ENCODE measurements at places on chromosomes 2 and 18.
A peak's percentile ranks its signal among the peaks of the same experiment; 100 is the strongest.

DNA sequence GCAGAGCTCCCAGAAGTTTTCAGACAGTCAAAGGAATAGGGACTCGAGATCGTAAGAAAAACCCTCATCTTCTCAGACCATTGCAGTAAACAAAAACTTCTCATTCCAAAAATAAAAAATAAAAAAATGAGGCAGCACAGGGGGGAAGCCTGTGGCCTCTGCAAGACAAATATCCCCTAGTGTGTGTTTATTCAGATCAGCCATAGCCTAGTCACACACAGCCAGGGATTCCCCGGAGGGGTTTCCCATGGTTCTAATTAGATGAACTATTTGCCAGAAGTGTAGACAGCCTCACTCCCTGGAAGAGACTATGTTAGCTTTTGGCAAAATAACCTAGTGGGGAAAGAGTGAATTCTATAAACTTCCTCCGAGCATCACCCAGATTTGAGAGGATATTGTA, 122.9 kb upstream of the KLF7 start:
- no peak for DNase-seq

- no peak for DNase-seq
Measured at GRCh38 chr2:4832642-4833041, 859.5 kb upstream of the SOX11 start.

DNA sequence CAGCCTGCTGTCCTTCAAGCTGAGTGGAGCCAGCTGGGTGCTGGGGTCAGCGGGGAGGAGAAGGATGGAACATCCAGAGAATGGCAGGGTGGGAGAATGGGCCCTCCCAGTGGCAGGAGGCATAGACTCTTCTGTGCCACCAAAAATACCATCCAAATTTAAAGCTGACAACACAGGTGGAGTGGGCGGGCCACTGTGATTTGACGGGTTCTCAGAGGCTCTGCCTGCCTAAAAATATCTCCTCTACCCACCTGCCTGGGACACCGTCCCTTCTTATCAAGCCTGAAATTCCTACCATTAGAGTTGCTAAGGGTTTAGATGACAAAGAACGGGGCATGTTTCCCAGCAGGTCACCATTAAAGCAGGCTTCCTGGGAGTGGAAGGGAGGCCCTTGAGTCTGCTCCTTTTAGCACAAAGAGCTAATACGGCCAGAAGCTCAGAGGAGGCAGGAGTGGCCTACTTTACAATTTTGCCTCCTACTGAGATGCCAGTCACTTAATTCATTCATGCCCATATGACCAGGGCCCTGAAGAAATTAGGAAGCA, 19.8 kb upstream of the MARCHF4 start:
- DNase-seq: no peak

- no peak for DNase-seq
Measured at GRCh38 chr2:177264209-177264692, 276 bp downstream of the NFE2L2 start.

- no peak for DNase-seq
Measured at GRCh38 chr2:168037778-168038177, 209.6 kb downstream of the STK39 start.

GRCh38 chr2:184598316-184599053, at the start of gene ZNF804A:
Gene ZNF804A, plus strand, starts transcription at chr2:184598529. Its CDS starts 431 bp downstream, at chr2:184598960.
- DNase-seq: peak; percentile 53

- no peak for DNase-seq
Measured at GRCh38 chr2:138964418-138964817, 184.2 kb upstream of the NXPH2 start.

- DNase-seq: no peak
Measured at GRCh38 chr2:166916987-166917386, 28.7 kb downstream of the XIRP2 start.

DNA sequence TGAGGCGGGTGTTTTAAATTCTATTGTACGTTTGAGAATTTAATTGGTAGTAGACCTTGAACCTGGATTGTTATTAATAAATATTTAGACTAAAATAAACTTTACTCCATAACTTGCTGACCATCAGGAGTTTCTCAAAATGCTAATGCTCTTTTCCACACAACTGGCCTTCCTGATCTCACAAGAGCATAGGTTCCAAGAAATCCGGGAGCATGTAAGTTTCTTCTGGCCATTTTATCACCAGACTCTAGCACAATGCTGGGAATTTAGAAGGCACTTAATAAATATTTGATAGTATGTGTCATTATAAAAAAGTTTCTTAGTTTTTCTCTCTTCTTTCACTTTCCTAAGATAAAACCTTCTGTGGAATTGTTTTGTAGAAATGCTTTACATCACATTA, 2047.1 kb downstream of the SUCLG1 start:
- DNase-seq: no peak

GRCh38 chr2:155266583-155266982, 568.1 kb downstream of the KCNJ3 start:
- no peak for DNase-seq

- no peak for DNase-seq
Measured at GRCh38 chr2:66236816-66237802, 197.8 kb upstream of the MEIS1 start.

DNA sequence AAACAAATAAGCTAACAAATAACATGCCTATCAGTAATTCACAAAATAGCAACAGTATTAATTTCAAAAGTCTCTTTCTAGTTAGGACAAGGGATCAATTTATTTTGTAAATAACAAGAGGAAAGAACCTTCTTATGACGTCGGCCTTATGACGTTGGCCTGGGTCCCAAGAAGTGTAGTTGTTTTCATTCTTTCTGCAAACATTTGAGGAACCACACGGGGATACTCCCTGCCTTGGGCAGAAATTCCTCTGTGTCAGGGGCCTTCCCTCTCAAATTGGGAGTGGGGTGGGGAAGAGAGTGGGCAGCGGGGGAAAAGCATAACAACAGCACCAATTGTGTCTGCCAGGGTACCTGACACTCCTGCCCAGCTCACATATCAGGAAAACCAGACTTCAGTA, 1.3 kb downstream of the CCDC68 start:
- no peak for DNase-seq

DNA sequence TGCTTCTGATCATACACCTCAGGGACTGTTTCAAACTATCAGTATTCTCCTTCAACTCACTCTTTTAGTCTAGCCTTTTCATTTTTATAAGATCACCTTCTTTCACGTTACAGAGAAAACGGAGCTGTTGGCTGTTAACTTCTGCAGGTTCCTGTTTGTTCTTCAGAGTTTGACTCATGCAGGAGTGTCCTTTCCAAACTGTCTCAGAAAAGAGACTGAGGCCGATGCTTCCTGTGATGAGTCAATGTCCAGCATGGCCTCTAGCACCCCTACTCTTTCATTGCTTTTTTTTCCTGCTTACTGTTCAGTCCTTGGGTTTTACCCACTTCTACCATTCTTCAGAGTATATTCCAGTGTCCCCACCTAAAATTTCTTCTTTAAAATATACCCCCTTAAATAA, 240.8 kb upstream of the RGPD4 start:
- no peak for DNase-seq

DNA sequence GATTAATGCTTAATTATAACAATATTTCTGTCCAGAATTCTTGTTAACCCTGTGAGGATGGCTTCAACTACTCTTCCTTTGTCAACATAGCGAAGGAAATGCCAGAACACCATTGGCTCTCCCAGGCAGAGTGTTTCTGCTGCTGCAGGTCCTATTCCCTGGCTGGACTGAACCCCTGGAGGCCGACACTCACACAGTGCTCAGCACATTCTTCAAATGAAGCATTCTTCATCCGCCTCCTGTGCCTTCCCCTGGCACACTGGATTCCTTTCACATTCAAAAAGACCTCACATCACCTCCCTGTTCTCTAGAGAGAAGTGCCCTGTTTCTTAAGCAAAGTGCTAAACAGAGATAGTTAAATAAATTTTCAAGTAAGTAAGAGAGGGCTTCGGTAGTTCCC, 187.3 kb upstream of the MSH6 start:
- no peak for DNase-seq

GRCh38 chr2:40466935-40467572, 15.2 kb upstream of the SLC8A1 start:
- no peak for DNase-seq

DNA sequence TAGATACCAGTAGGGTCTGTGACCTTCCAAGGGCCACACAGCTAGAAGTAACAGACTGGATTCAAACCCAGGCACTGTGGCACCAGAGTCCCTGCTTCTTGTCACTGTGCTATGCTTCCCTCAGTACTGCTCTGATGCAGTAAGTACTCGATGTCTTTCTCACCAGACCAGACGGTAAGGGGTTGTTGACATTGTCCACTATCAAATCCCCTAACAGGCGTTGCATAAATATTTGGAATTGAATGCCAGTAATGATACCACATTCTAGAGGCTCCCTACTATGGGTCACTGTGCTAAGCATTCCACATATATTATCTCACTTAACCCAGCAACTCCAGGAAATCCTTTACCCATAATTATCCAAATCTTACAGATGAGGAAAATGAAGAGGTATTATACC, 223.1 kb downstream of the C1D start:
- no peak for DNase-seq

GRCh38 chr2:149806651-149807050, 219.1 kb upstream of the MMADHC start:
- DNase-seq: no peak

DNA sequence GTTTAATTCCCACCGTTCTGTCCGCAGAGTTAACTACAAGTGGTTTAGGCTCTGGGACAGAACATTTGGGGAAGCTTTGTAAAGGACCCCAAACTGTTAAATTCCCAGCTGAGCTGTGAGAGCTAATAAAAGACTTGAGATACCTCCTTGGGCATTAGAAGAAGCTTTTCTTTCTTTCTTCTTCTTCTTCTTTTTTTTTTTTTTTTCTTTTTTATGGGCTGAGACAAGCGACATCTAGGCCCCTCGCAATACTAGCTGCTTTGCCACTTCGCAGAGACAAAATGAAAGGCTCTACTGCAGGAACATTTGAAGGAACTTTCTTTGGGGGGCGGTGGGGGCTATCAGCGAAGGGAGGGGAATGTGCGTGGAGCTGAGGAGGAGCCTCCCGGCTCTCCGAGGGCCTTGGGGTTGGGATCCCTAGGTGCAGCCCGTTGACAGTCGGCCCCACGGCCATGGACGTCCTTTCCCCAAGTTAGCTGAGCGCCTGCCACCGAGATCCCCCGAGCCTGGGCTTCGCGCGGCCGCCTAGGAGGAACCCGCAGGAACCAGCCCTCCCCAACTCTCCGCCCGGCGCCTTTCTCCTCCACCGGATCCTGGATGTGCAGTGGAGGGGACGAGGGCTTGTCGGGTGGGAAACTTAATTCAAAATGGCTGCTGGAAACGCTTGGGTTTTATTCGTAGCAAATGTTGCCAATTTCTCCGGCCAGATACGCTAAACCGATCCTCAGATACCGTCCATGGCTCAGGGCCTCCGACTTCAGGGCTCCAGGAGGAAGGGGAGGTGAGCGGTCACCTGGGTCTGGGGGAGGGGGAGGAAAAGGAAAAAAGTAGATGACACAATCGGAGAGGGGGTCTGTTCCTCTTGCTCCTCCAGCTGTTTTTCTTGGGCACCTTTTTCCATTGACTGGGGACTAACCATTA, 4.2 kb downstream of the MEIS1 start:
- no peak for DNase-seq

DNA sequence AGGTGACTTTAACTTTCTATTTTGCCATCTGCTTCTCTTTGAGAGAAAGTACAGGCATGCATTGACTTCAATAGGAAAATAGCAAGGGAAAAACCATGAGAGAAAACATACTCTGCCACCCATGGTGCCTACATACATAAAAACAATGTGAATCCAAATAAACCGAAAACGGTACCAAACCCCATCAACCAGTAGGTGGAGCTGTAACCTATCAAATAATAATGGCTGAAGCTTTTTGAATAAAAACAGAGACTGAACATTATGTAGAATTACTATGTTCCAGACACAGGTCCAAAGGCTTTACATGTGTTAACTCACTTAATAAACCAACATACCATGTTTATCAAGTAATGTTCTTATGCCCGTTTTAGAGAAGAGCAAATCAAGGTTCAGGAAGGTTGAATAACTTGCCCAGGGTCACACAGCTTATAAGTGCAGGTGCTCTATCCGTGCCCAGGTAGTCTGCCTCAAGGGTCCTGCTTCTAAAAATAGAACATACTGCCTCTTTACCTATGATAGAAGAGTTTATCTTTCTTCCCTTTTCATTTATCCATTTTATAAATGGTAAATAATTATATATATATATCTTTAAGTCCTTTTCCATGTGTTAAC, 293.9 kb upstream of the SYT4 start:
- no peak for DNase-seq

DNA sequence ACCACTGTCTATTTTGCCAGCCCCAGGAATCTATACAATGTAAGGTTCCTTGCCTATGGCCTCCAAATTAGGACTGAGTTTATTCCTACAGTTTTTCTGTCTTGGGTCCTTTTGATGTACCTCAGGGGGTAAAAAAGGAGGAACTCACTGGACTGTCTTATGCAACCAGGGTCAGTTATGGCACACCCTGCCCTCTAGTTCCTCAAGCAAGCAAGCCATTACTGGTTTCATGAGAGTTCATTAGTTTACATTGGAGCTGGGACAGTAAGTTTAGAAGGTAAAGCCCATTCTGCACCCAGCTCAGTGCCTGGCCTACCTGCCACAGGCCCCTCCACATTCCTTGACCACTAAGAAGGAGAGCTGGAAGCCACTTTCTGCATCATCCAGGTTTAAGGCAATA, 68.7 kb upstream of the WIPF1 start:
- no peak for DNase-seq

GRCh38 chr2:42191285-42192009, 22.3 kb downstream of the EML4 start:
- no peak for DNase-seq

GRCh38 chr18:7414459-7414858, 152.7 kb upstream of the PTPRM start:
- DNase-seq: no peak

DNA sequence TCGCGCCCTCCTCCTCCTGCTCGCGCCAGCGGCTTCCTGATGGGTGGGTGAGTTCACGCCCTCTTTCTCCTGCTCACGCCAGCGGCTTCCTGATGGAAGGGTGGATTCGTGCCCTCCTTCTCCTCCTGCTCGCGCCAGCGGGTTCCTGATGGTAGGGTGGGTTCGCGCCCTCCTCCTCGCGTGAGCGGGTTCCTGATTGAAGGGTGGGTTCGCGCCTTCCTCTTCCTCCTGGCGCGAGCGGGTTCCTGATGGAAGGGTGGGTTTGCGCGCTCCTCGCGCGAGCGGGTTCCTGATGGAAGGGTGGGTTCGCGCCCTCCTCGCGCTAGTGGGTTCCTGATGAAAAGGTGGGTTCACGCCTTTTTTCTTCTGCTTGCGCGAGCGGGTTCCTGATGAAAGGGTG, 62.0 kb upstream of the MGAT5 start:
- DNase-seq: no peak

GRCh38 chr18:13614641-13615288, 111.6 kb downstream of the FAM210A start:
- DNase-seq: no peak

DNA sequence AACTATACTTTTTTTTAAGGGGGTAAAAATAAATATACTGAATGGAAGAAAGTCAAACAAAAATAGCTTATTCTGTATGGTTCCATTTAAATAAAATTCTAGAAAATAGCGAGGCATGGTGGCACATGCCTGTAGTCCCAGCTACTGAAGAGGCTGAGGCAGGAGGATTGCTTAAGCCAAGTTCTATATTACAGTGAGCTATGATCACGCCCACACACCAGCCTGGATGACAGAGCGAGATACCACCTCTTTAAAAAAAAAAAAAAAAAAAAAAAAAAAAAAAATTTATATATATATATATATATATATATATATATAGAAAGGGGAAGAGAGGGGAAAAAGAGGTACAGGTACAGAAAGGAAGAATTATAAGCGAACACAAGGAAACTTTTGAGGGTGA, 77.7 kb downstream of the MEMO1 start:
- no peak for DNase-seq

Data from amygdala (tissue), 56 donors.